ENCODE measurements at places on chromosomes 7 and 10.

GRCh38 chr7:120714945-120715344 lies 143.0 kb downstream of the TSPAN12 start:
- no peak for DNase-seq

- DNase-seq = no peak
These were observed 622 bp upstream of the P4HA1 start for GRCh38 chr10:73097305-73097670.

GRCh38 chr10:4127518-4128315 lies 342.7 kb upstream of the KLF6 start:
- no peak for DNase-seq

GRCh38 chr10:6612371-6612770 lies 32.3 kb upstream of the PRKCQ start:
- DNase-seq = no peak

DNA sequence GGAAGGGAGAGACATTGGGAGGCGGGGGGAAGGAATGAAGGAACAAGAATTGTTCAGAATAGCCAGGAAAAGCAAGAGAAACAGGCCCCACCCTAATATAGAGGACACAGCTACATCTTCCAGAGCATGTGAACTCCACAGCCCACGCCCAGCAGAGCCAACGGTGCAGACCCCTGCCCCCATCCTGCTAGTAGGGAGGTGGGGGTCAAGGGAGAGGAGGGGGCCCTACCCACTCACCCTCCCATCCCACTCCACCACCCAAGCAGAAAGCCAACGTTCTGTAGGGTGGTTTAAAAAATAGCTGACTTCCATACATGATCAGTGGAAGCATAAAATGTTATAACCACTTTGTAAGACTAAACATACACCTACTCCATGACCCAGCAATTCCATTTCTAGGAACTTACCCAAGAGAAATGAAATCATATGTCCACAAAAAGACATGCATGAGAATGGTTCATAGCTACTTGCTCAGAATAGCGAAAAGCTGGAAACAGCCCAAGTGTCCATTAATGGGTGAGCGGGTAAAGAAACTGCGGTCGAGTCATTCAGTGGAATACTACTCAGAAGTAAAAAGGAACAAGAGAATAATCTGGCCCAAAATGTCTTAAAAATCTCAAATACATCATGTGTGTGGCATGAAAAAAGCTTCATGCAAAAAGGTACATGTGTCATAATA lies 31.8 kb downstream of the CTBP2 start:
- DNase-seq = no peak

DNA sequence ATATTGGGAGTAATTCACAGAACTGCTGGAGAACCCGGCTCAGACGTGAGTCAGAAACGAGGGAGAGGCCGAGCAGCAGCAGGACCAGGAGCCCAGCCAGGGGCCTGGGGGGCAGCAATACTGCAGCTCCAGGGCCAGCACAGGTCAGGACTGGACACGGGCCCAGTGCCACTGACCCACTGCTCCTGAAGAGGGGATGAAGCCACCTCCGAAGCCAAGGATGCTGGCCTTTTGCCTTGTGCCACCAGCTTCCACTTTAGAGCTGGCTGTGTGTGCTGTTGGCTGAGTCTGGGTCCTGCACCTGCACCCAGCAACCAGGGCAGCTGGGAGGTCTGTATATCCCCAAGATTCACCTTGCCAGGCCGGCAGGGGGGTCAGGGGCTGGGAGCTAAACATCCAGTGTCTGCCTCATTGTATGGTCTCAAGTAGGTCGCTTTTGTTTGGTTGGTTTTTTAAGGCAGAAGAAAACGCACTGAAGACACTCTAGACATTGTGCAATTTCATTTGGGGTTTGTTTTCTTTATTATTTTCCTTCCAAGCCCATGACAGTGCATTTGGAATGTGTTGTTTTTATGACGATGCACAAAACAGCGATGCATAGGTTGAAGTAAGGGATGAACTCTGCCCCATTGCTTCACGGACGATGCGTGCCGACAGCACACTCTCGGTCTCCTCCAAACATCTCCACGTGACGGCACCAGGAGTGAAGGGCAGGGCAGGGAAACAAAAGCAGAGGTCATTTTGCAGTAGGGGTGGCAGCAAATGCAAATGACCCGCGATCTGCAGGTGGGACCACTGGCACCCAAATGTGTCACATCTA lies 27.7 kb upstream of the INSIG1 start:
- no peak for DNase-seq

DNA sequence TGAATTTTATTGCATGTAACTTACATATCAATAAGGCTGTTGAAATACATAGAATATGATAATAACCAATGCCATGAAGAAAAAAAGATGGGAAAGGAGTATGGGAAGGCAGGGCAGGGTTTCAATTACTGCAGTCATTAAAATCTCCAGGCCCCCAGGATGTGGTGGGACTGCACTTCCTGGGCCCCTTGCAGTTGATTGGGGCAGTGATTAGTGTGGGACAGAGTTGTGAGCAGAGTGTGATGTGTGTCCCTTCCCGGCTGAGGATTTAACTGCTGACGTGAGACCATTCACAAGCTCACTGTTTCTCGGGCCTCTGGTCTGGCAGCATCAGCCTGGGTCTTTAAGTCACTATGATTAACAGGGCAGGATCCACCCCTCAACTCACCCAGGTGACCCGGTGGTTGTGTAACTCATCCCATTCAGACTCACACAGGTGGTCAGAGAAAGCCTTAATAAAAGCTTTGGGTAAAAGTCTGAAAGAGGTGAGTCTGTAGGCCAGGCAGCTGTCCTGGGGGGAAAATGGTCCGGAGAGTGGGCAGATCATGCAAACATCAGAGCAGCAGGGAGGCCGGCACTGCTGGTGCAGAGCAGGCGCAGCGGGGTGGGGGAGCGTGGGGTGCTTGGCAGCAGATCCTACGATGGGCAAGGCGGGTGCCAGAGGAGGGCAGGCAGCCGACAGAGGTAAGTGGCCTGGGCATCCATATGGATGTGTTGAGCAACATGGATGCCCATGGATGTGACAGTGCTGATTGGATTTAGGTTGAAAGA lies 36.3 kb upstream of the WDFY4 start:
- DNase-seq = no peak

- peak; percentile 13 for DNase-seq
These were observed 25.3 kb downstream of the CROT start for GRCh38 chr7:87370660-87371180.

DNA sequence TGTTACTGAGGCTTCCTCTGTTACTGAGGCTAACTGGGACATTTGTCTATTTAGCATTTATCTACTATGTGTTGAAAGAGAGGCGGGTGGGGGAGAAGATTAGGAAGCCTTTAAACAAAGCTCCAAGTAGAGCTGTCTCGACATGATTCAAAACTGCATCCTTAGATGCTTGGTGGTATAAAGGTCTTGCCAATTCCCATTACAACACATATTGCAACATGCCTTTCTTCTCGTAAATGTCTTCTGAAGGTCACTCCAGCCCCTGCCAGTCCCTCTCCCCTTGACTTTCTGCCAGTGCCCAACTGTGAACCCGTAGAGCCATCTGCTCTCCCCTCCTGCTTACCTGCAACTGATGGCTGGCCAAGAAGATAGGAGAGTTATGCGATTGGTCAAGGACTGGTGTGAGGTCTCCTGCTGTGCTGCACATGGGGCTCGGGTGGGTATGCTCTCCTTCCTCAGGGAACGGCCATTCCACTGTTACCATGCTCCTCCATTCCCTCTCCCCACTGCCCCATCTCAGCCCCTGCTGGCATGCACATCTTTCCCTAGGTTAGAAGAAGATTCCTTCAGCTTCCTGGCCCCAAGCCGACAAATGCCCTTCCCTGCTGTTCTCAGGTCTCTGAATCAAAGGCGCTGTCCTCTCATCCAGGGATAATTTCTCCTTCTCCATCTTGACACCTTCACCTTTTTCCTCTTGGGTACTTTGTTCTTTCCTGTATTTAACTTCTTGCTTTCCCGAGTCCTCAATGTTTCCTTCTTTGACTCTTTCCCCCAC lies 43.6 kb upstream of the ZNF32 start:
- DNase-seq = no peak

GRCh38 chr10:480928-481552 lies 208.4 kb downstream of the DIP2C start:
- DNase-seq = no peak

DNA sequence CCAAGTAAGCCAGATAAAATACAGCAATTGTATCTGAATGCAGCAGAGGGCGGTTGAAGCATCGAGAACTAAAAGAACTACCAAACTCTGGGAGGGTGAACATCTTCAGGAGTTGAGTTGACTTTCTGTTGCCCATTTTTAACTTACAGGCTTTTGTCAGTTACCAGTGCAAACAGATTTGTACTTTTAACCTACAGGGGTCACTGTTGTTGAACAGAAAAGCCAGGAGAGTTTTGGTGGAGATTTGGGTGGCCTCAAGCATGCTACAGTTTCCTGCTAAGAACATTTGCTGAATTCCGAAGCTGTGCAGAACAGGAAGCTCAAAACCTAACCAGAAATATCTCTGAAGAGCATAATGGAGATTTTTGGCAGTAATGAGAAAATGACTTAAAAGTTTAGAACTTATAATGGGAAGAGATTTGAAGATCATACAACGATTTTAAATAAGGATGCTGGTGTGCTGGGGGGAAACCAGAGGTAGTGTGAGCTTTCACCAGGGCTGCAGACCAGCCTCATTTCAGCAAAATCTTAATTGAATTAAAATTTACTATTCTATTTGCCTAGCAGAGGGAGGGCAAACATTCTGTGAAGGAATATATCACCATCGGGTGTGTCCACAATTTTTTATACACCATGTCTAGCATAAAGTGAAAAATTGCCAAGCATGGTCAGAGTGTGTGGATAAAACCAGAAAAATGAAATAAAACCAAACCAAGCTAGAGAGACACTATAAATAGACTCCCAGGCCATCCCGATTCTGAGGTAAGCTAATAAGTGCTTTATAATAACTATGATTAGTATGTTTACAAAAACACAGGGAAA lies 208.6 kb upstream of the CCDC6 start:
- no peak for DNase-seq

Measured in hematopoietic multipotent progenitor cell treated with erythropoietin and hydrocortisone succinate and interleukin-3 and kit ligand, for 17 days (in vitro differentiated cells).